ENCODE measurements at places on chromosomes 5 and 9.
A peak's percentile ranks its signal among the peaks of the same experiment; 100 is the strongest.

DNA sequence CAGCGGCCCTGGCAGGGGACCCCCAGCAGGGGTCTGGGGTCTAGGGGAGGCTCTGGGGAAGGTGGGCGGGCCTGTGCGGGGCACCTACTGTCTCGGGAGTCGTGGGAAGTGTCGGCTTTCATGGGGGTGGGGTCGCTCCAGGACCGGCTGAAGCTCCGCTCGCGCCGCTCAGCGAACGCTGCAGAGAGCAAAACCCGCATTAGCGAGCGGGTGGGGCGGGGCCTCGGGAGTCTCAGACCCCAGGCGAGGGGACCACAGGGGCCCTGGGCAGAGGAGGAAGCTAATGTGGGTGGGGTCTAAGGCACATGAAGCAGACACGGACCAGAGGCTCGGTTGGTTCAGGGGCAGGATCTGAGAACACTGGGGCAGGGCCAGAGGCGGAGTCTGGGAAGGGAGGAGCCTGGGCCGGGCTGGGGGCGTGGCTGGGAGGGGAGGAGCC lies 5.5 kb downstream of the NSMF start:
- peak; percentile 93 for DNase-seq

DNA sequence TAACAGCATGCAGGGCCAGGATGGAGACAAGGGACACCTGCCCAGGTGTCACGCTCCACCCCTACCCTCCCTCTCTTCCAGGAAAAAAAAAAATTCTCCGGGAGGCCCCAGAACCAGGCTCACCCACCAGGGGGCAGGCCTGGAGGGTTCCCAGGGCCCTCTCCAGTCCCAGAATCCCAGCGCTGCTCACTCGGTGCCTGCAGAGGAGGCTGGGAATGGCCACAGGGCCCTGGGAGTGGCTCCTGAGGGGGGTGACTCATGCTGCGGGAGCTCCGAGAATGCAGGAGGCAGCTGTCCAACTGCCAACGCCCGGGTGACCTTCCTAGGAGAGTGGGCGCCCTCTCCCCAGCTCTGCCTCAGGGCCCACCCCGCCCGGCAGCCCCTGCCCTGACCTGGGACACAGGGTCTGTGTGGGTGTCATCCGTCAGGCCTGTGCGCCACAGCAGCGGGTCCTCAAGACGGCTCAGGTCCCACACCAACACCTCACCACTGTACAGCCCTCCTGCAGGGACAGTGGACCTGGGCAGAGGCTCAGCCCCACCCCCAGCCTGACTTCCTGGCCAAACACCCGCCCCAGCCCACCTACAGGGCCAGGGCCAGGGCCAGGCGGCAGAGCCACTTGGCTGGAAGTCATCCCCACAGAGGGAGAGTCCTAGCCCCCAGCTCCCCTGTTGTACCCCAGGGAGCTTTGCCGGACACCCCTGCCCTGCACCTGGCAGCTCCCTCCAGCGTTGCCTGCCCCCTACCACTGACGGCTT lies 21.2 kb downstream of the DYNC2I2 start:
- DNase-seq, result peak; percentile 39

DNA sequence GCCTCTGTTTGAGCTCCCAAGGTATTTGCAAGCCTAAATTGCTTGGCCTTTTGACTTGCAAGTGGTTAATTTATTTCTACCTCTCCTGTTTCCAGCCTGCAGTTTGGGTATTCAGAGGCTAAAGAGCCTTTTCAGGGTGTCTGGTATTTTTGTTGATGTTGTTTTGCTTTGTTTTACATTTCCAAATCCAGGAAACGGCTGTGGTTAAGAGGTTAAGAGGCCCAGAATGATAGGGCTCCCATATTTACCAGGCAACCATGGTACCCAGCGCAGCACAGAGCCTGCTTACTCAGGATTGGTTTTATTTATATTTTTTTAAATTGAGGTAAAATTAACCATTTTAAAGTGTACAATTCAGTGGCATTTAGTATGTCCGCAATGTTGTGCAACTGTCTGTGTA lies 92.1 kb downstream of the PDZD2 start:
- no peak for DNase-seq

DNA sequence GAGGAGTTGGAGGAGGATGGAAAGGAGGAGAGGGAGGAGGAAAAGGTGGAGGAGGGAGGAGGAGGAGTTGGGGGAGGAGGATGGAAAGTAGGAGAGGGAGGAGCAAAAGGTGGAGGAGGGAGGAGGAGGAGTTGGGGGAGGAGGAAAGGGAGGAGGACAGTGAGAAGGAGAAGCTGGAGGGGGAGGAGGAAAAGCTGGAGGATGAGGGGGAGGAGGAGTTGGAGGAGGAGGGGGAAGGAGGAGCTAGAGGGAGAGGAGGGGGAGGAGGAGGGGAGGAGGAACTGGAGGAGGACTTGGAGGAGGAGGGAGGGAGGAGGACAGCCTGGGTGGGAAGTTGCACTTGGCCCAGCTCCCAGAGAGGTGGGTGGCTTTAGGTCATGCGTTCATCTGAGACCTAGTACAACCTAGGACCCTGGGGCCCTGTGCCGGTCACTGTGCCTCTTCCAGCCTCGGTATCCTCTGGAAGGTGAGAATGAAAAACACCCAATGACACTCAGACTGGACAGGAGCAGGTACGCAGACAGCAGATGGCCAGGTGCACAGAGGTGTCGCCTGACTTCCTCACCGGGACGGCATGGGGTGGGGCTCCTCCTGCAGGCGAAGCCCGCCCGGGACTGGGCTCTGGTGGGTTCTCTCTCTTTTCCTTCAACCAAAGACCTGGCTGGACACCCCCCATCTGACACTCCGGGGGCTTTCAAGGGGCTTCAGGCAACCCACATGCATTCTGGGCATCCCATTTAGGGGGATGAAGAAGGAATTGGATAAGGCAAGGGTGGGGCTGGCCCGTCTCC lies 12.2 kb upstream of the SLC2A6 start:
- no peak for DNase-seq

GRCh38 chr5:36459176-36460135 lies 146.9 kb upstream of the SLC1A3 start:
- DNase-seq, result no peak
